NAMALWA (cell line): ENCODE measurements at places on chromosomes 13 and 19.
A peak's percentile ranks its signal among the peaks of the same experiment; 100 is the strongest.

GRCh38 chr19:48230555-48231129 is 25.1 kb downstream of the CARD8 start:
- no peak for DNase-seq

DNA sequence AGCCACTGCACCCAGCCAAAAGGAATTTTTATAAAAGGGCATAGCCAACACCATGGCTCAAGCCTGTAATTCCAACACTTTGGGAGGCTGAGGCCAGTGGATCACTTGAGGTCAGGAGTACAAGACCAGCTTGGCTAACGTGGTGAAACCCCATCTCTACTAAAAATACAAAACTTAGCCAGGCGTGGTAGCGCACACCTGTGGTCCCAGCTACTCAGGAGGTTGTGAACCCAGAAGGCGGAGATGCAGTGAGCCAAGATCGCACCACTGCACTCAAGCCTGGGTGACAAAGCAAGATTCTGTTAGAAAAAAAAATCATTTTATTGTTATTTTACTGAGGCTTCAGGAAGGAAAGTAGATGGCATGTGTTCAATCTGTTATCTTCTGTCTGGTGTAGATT is 31.3 kb upstream of the FOXO1 start:
- peak; percentile 71 for DNase-seq

- DNase-seq = no peak
Observed at GRCh38 chr13:42279080-42279479, 7.1 kb downstream of the AKAP11 start.

DNA sequence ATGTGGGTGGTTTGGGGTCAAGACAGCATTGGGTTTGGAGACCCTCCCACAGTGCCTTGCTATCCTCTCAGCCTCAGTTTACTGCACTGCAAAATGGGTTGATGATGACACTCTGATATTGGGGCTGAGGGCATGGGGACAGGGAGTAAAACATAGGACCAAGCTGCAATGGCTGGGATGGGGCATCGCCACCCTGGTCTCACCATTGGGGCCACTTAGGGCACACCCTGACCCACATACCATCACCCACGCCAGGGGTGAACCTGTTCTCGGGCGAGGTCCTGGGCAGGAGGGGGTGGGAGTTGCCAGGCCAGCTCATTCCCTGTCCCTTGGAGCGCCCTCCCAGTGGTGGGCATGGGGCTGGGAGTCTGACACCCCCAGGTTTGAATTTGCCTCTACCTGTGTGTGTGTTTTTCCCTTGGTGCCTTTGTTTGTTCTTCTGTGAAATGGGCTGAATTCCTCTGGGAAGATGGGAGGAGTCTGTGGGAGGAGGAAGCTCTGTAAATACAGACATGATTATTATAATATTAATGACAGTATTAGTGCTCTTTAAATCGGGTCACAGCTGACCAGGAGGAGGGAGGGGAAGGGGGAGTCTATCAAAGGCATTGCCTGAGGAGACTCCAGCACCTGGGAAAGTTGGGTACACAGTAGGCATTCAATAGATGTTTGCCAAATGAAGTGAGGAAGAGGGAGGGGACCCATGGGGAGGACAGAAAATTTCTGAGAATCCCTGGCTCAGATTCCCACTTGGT is 2.2 kb upstream of the FCHO1 start:
- DNase-seq = no peak

- DNase-seq = no peak
Observed at GRCh38 chr13:113454936-113455335, 1.6 kb upstream of the ADPRHL1 start.

DNA sequence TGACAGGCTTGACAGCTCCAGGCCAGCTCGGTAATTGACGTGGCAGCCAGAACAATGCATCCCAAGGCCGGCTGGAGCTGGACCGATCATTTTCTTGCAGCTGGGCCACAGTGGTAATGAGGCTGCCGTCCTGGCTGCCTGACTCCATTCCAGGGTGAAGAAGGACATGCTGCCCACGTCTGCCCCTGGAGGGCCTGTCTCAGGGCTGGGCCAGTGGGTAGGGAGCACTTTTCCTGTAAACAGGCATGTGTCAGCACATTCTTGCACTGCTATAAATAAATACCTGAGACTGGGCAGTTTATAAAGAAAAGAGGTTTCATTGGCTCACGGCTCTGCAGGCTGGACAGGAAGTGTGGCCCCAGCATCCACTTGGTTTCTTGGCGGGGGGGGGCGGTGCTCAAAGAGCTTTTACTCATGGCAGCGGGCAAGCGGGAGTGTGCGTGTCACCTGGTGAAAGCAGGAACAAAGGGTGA is 38.1 kb upstream of the KCTD15 start:
- no peak for DNase-seq

DNA sequence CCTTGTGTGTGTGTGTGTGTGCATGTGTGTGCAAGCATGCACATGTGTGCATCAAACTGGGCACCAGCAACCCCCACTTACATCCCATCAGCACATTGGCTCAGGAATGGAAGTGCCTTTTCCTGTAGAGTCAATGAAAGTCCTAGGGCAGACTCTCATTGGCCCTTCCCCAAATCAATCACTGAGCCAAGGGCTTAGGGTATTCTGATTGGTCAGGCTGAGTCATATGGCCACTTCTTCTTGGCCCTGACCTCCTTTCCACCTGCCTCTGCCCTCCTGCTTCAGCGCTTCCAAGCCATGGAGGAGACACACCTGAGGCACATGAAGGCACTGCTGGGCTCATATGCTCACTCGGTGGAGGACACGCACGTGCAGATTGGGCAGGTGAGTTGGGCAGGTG is 20.9 kb downstream of the FCHO1 start:
- peak; percentile 71 for DNase-seq

DNA sequence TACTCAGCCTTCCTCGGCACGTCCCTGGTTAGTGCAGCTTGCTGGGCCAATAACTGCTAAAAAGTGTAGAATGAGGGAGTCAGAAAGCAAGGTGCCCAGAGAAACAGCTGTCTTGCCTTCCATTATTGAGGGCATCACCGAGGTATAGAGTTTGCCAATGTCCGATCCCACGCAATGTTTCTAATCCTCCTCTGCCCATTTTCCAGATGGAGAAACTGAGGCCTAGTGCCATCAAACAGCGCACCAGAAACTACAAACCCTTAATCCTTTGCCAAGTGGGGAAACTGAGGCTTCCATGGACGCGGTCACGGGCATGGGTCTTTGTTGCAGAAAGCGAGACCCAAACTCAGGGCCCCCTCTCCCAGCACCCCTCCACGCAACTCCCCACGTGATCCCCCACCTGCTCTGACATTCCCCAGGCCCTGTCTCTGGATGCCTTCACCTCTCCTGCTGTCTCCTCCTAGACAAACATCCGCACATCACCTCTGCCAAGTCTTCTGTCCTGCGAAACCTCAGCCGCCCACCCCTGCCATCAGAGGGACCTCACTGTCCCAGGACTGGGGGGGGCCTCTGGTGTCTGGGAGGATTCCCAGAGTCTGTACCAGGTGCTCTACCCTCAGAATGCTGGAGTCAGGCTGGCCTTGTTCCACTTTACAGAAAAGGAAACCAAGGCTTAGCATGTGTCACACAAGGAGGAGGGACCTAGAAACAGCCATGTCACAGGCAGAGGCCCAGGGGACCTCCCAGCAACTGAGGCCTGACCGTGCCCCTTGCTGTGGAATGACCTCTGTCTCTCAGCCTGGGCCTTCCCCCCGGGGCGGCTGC is 930 bp upstream of the PDE4C start:
- peak; percentile 47 for DNase-seq
